ENCODE measurements at places on chromosomes 1 and 21.

DNA sequence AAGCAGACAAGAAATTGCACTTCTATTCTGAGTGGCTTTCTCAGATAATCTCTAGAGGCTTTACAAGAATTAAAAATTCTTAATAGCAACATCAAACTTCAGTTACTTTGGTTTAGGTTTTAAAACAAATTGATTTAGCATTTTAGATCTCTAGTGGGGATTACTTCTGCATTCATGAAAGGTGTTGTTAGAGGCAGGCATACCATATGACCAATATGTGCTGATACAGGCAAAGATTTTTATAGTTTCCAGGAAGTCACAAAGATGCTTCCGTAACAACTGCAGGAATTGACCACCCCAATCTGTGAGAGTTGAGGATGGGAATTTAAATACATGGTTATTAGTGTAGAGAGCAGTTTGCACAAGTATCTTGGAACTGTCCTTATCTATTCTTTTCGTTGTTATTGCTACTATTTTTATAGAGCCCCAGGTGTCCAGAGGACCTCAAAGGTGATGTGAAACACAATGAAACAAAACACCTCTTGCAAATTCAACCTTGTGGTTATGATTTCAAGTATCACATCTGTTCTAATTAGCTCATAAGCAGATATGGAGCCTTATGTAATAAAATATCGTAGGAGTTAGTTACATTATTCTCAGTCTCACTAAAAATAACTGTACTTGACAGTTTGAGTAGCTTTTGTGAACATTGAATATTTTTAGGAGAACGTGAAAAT lies 512.7 kb upstream of the ADGRL4 start:
- no peak for DNase-seq

- no peak for DNase-seq
Observed at GRCh38 chr21:22450507-22450906, 1452.3 kb downstream of the NCAM2 start.

- DNase-seq: no peak
Observed at GRCh38 chr1:18037651-18038050, 69.9 kb upstream of the IGSF21 start.

DNA sequence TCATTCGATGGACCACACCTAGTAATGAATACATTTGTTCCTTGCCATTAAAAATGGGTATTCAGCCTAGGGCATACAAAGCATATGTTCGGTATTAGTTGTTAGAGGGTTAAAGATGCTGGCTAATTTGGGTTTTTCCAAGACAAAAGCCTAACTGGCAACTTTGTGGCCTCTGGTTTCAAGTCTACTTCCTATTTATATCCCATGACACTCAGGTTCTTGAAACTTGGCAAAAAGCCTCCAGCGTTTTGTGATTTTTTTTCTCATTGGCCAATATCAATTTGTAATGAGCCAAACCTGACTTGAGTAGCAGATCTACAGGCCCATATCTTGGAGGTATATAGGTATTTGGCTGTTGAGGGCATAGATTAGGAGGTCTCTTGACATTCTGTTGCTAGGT lies 75.3 kb downstream of the C1orf21 start:
- no peak for DNase-seq

- no peak for DNase-seq
Observed at GRCh38 chr1:110242731-110243130, 32.6 kb downstream of the KCNC4 start.

GRCh38 chr1:183432548-183432875 lies 14.3 kb upstream of the NMNAT2 start:
- DNase-seq: no peak

DNA sequence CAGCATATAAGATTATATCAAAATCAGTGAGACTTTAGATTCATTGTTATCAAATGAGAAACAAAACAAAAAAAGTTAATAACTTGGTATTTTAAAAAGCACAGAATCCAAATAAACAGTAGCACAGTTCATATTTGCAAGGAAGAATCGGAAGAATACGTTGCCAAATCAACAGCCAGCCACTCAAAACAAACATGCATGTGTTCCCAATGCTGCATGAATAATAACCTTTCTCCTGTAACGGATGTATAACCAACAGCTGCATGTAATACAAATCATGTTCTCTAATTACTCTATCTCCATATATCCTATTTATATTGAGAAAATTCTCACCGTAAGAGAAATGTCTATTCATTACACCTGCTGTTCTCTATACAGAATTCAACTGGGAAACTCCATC lies 98.9 kb upstream of the FOXD3 start:
- no peak for DNase-seq

GRCh38 chr1:40982721-40983120 lies 3.2 kb downstream of the CTPS1 start:
- DNase-seq: no peak

GRCh38 chr21:38900499-38900898 lies 94.8 kb downstream of the ETS2 start:
- no peak for DNase-seq

DNA sequence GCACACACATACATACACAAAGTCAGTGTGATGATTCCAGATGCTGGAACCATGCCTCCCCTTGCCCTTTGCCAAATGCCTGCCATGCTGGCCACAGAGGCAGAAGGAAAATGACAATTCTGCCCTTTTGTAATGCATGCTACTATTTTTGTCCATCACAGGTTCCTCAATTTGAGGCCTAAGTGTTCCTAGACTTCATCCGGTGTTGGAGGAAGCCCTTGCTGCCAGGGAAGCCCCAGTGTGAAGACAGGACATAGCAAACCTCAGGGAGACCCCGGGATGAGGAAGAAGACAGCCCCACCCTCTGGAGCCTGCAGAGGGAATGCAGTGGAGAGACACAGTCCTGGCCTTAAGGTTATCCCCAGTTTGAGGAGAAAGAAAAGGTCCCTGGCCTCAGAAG lies 14.4 kb downstream of the PRR9 start:
- no peak for DNase-seq

DNA sequence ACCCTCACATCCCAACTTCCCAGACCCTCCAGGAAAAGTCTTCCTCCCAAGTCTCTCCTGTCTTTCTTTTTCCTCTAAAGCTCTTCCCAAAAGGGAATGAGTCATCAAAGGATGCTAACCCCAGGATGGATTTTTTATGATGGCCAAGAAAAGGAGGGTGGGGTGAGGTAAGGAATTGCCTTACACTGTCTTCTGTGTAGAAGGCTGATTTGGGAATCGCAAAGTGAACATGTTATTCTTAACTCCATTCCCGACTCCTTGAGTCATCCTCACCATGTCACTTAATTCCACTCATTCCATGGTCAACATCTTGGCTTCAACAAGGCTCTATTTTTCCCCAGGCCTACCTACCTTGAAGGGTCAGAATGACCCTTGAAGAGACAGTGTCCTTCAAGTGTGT lies 44.0 kb downstream of the TBX15 start:
- no peak for DNase-seq

DNA sequence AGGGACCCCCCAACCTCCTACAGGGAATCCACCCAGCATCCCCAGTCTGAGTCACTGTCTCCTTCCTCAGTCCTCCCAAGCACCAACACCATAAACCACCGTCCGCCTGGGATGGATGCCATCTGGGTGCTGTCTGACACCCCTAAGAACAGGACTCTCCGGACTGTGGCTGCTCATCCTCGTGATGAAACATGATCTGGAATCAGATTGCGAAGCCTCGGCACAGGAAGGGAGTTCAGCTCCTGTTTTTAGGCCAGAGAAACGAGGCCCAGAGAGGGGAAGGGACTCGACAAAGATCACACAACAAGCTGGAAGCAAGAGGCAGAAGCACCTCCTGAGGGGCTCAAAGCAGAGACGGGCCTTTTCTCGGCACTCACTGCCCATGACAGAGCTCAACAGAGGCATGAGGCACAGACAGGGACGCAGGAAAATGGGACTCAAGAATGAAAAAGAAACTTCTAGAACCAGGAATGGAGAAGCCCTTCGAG lies 8.4 kb downstream of the KCNN3 start:
- no peak for DNase-seq

GRCh38 chr21:36747815-36748383 lies 49.0 kb downstream of the SIM2 start:
- no peak for DNase-seq

DNA sequence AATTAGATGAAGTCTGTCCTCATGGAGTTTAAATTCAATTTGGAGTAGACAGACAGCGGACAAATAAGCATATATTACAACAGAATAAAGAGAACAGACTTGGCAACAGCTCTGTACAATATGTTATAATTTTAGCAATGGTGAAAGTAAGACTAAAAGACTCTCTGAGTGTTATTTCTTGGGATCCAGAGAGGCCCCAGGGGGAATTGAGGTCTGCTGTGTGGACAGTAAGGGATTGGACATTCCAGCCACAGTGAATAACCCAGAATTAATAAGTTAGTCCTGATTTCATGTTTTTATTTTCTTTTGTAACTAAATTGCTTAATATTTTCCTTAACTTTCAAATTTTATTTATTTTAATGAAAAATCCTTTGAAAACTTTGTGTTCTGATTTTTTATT lies 101.7 kb downstream of the PATJ start:
- no peak for DNase-seq

DNA sequence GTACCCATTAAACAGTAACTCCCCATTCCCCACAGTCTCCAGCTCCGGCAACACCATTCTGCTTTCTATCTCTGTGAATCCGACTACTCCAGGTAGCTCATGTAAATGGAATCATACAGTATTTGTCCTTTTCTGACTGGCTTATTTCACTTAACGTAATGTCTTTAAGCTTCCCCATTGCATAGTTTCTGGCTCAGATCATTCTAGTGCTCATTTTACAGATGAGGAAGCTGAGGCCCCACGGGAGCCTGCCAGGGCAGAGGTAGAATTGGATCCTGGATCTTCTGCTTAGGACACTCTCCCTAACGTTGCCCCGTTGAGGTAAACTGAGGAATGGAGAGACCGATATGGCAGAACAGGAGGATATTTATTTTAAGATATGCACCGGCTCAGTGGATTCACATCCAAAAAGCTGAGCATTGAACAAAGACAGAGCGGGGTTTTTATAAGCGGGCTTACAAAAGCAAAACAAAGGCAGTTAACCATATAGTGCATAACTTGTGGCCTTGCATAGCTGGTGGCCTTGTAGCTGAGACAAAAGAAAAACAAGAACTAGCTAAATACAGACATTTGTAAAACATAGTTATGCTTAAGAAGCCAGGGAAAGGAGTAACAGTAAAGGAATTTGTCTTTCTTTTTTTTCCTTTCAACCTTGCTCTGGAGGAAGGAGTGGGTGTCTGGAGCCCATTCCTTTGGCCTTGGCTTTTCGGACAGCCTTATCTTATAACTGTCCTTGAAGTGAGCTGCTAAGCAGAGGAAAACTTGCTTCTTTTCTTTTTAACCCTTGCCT lies 15.3 kb upstream of the KLHDC8A start:
- DNase-seq: no peak

- no peak for DNase-seq
Observed at GRCh38 chr1:26345718-26346117, 8.2 kb downstream of the CRYBG2 start.

- DNase-seq: no peak
Observed at GRCh38 chr1:178500936-178501554, 4.3 kb upstream of the CLEC20A start.

DNA sequence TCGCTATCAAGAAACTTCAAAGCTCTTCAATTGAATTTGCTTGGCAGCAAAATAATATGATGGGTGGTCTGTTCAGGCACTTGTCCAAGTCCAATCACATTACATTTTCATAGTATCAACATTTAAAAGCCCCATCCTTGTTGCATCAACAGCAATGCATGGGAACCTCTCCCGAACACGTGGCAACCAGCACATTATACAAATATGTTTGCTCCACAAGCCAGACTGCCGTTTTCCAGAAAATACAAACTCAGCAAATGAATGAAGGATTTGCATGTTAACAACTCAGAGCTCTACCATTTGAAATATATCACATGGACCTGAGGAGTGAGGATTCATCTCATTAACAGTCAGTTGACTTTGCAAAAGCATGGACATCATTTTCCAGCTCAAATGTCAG lies 20.0 kb upstream of the LYPLAL1 start:
- no peak for DNase-seq

GRCh38 chr1:201917362-201918033 lies 28.8 kb downstream of the SHISA4 start:
- DNase-seq: no peak

- DNase-seq: peak; percentile 80
Observed at GRCh38 chr1:234322979-234323378, 50.3 kb upstream of the COA6 start.

DNA sequence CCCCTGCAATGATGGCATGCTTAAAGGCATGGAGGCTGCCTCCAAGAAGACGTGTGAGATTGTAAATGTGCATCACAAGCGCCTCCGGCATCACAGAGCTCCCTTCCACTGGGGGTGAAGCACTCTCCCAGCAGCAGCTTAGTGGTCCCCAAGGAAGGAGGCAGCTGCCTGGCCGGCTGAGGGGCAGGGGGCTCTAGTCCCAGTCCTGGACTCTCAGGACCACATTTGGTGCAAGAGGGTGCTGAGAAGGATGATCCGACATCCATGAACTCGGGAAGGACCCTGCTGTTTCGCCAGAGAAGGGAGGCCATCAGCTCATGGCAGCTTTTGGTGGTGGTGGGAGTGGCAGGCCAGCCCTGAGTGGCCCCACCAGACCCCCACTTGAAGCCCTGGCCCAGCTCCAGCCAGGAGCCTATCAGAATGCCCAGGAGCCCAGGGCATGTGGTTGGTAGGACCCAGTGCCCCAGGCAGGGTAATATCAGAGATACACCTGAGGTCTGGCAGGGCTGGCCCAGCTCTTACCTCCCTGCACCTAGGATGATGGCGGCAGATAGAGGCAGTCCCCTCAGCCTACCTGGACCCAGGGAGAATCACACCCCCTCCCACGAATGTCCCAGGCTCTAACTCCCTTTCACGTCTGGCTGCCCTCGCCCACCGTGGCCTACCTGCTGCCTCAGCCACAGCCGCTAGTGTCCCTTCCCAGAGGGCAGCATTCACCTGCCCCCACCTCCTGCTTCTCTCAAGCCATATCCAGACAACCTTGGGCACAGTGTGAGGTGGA lies 2.4 kb upstream of the WNT9A start:
- DNase-seq: no peak

All from iPS DF 6.9 (cell line).